ENCODE measurements at places on chromosomes 2 and 18.

GRCh38 chr2:177753682-177754491, 318.7 kb downstream of the PDE11A start:
- peak; percentile 6 for DNase-seq

GRCh38 chr18:76564117-76564516, 69.1 kb upstream of the ZNF516 start:
- DNase-seq = no peak

GRCh38 chr2:74632939-74633312, 15.2 kb downstream of the M1AP start:
- no peak for DNase-seq

DNA sequence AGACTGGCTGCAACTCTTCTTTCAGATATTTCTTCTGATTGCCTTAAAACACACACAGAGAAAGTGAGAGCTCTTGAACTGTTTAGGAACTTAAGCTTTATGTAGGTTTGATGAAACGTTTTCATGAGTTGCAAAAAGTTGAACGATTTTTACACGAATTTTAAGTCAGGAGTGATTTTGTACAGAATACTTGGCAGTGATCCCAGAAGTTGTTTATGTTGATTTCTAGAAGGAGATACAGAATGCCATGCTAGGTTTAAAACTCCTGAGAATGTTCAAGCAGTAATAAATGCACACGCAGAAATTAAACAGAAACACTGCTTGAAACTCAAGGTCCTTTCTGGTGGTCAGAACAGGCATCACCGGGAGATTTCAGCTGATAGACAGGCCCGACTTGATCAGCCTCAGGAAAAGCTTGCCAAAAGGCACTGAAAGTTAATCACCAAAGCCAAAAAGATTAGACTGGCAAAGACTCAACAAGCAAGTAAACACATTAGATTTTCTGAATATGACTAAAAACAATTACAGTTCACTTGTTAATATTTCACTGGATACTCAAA, 123.1 kb downstream of the SOCS6 start:
- DNase-seq = no peak

DNA sequence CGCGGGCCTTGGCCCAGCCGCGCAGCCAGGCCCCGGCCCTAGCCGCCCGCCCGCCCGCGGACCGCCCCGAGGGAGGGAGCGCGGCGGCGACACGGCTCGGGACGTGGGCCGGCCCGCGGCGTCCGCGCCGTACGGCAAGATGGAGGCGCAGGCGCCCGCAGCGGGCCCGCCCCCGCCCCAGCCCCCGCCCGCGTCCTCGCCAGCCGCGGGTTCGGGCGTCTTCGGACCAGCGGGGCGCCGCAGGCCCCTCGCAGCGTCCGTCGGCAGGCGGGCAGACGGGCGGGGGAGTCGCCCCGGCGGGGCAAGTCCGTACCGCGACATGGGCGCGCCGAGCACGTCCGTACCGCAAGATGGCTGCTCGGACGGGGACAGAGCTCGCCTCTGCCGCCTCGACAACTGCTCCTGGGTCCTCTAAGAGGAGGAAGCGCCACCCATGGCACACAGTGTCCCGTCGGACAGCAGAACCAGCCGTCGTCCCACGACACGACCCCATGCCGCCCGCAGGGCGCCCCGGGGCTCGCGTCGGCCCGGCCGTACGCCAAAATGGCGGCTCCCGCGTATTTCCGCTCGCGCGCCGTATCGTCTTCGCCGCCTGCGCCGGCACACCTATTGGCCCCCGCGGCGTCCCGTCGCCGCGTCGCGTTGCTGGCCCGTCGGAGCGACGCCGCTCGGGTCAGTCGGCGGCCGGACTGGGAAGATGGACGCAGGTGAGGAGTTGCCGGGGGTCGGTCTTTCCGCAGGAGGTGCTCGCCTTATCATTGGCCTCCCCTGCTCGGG, at the start of the genes ATG4B and THAP4:
Gene ATG4B (plus strand): TSS at position 676 of the 777 bp plus-strand sequence. CDS start 22 bp downstream, at position 698.
Gene THAP4 (minus strand): TSS at position 141 of the 777 bp plus-strand sequence. CDS start 141 bp downstream, outside the sequence.
- DNase-seq = peak; percentile 69

DNA sequence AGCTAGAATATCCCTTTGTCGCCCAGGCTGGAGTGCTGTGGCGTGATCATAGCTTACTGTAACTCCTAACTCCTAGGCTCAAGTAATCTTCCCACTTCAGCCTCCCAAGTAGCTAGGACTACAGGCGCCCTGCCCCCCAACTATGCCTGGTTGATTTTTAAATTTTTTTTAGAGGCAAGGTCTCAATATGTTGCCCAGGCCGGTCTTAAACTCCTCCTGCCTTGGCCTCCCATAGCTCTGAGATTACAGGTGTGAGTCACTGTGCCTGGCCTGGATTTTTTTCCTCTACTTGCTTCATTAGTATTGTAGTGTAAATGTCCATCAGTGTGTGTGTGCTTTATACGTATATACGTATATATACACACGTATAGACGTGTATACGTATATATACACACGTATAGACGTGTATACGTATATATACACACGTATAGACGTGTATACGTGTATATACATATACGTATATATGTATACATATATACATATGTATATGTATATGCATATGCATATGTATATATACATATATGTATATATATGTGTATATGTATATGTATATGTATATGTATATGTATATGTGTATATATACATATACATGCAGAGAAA, 124.4 kb downstream of the DIS3L2 start:
- DNase-seq = no peak

GRCh38 chr2:174764280-174765255, at the start of gene CHRNA1:
Gene CHRNA1, minus strand, starts transcription at chr2:174764472. Its CDS starts 78 bp downstream, at chr2:174764394.
- no peak for DNase-seq

GRCh38 chr18:48834413-48835031, 116.2 kb downstream of the SMAD7 start:
- peak; percentile 48 for DNase-seq

DNA sequence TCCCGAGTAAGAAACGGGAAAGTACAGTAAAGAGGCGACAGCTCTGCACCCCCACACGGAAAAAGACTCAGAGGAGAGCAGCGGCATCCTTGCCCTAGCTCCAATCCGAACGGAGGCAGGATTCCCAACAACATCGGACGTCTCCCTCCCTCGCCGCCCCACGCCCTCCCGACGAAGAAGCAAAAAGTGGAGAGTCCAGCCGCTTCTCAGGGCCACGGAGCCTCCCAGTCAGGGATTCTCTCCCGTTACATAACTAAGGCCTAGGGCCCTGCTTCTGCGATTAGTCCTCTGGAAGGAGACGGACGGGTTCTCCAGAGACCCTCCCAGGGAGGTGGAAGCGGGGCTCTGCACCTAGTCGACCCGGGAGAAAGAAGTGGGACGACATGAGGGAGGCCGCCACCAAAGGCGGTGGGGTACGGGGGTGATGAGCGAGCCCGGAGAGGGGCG, 587 bp downstream of the SUMO1 start:
- no peak for DNase-seq

- DNase-seq = no peak
Observed at GRCh38 chr18:6729247-6730091, at the start of gene ARHGAP28. Gene ARHGAP28, plus strand, starts transcription at chr18:6729716. Its CDS starts 106 bp downstream, at chr18:6729822.

DNA sequence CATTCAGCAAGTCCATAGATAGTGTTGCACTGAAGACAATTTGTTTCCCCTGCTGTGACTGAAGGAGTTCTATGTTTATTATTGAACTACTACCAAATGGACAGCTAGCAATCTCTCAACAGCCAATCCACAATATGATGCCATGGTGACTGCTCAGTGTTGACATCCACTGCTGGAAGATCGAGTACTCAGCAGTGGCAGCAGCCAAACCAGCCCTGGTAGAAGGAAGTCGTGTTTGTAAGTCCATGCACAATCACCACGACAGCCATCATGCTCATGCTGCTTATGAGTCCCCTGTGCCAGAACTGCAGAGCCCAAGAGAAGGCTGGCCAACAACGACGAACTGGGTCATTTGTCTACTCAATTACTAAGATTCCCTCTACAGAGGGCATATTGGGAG, 66.4 kb downstream of the OSR1 start:
- no peak for DNase-seq

GRCh38 chr2:53752385-53752784, 15.2 kb upstream of the CHAC2 start:
- DNase-seq = no peak

GRCh38 chr18:74773171-74773624, 175.5 kb downstream of the ZNF407 start:
- no peak for DNase-seq

GRCh38 chr2:161010503-161011015, 149.7 kb upstream of the TANK start:
- DNase-seq = no peak

- DNase-seq = no peak
Observed at GRCh38 chr2:200747668-200748618, 63.8 kb upstream of the BZW1 start.

DNA sequence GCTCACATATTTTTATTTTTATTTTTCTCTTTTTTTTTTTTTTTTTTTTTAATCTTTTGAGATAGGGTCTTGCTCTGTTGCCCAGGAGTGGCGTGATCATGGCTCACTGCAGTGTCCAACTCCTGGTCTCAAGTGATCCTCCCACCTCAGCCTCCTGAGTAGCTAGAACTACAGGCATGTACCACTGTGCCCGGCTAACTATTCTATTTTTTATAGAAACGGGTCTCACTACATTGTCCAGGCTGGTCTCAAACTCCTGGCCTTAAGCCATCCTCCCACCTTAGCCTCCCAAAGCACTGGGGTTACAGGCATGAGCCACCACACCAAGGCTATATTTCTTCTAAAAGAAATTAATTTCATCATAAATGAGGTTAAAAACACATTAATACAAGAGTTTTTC, 45.9 kb downstream of the PTRHD1 start:
- no peak for DNase-seq

DNA sequence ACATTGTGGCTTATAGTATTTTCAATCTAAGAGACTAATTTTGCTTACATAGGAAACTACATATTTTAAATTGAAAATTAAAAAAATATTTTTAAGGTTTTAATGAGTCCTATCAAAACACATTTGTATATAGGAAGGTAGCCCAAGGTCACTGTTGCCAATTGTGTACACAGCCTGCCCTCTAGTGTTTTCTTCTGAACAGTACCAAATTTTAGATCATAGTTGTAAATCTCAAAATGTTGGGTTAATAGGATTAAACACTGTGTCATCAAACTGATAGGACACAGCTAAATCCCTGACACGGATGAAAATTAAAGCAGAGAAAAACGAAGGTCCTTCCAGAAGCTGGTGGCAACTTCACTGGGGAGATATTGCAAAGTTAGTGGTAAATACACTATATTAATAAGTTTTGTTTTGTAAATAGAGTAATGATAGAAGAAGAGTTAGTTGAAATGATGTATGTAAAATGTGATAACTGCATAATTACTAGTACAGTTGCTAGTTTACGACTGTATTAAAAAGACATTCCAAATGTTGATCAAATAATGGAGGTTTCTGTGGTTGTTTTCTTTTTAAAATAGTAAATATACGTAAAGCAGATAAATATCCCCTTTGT, 19.7 kb downstream of the CLUL1 start:
- DNase-seq = peak; percentile 4

GRCh38 chr2:16250466-16250865, 310.1 kb downstream of the MYCN start:
- no peak for DNase-seq

DNA sequence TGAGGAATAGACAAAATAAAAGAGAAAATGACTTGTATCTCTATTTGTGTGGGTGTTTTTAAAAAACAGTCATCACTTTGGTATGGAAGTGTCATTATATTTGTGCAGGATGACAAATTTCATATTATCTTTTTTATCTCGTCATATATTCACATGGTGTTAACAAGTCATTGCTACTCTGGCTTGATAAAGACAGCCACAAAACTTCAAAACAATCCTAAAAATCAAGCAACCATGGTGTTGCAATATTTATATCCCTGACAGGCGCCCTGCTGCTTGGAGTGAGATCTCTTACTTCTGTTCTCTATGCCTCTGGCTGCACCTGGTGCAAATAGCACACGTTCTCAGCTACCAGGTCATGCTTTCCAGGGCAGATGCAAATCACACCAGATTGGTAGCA, 278.0 kb upstream of the EPHA4 start:
- DNase-seq = no peak

DNA sequence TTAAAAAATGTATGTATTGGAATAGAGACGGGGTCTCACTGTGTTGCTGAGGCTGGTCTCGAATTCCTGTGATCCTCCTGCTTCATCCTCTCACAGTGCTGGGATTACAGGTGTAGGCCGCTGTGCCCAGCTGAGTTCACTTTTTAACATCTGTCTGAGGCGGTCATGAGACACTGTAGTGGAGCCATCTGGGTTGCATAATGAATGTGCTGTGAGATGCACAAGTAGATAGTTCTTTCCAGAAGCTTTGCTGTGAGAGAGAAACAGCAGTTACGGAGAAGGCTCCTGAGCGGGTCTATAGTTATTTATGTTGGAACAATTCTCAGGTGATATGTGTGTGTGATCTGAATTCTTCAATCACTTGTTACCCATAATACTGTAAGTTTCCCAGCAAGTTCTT, 3.1 kb downstream of the RMC1 start:
- no peak for DNase-seq

DNA sequence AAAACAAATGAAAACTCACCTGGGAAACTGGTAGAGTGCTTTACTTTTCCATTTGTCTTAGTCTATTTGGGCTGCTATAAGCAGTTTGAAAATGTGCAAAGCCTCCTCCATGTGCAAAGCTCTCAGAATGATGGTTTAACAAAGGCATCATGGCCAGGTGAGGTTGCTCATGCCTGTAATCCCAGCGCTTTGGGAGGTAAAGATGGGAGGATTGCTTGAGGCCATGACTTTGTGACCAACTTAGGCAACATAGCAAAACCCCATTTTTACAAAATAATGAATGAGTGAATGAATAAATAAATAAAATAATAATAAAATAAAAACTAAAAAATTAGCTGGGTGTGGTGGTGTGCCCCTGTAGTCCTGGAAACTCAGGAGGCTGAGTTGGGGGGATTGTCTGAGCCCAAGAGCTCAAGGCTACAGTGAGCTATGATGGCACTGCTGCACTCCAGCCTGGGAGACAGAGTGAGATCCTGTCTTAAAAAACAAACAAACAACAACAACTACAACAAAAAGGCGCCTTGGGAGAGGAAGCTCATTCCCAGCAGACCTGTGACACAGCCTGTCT, 71.8 kb downstream of the MYCN start:
- DNase-seq = no peak

DNA sequence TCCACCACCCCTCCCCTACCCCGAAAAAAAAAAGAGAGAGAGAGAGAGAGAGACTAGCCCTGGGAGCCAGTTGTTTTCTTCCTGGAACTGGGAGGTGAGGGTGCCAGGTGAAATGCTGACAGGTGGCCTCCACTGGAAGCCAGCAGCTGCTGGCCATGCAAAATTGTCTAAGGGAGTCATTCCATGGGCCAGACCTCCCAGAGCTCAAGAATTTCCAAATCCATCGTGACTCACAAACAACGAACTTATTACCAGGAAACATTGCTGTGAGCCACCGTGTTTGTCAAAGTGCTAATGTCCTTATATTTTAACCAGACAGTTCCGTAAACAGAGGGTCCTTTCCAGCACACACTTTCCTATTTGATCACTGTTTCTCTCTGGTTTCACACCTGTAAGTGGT, 68.5 kb upstream of the PID1 start:
- no peak for DNase-seq

GRCh38 chr18:29248805-29249204, 1071.9 kb upstream of the CDH2 start:
- no peak for DNase-seq

DNA sequence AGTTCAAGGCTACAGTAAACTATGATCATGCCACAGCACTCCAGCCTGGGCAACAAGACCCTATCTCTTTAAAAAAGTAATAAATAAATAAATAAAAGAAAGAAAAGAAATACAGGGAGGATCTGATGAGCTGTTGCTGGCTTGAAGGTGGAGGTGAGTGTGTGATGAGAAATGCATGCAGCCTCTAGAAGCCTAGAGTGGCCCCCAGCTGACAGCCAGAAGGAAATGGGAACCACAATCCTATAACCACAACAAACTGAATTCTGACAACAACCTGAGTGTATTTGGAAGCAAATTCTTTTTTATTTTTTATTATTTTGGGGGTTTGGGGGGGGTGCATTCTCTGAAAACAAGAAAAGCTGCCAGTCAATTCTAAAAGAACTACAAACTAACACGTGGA, 14.6 kb downstream of the NOL10 start:
- no peak for DNase-seq

Measured in CD4-positive, CD25-positive, alpha-beta regulatory T cell (primary cell).